GM04503 (cell line): ENCODE measurements at places on chromosomes 16 and 17.

- peak; percentile 58 for DNase-seq
Measured at GRCh38 chr17:32483451-32484019, 3.3 kb upstream of the CDK5R1 start.

DNA sequence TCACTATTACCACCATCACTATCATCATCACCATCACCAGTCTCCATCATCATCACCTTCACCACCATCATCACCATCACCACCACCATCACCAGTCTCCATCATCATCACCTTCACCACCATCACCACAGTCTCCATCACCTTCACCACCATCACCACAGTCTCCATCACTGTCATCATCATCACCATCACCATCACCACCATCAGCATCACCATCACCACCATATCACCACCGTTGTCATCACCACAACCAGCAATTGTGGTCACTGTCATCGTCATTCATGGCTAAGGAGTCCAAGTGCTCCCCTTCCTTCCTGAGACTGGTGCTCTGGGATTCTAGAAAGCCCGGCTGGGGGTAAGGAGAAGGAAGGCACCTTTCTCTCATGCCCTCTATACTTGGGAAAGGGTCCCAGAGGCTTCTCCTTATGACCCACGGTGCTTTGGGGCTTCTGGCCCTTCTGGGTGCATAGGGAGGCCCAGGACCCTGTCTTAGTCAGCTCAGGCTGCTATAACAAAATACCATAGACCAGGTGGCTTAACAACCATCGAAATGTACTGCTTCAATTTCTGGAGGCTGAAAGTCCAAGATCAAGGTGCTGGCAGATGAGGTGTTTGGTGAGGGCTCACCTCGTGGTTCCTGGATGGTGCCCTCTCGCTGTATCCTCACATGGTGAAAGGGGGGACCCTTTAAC, 93.4 kb upstream of the GSE1 start:
- DNase-seq = no peak

DNA sequence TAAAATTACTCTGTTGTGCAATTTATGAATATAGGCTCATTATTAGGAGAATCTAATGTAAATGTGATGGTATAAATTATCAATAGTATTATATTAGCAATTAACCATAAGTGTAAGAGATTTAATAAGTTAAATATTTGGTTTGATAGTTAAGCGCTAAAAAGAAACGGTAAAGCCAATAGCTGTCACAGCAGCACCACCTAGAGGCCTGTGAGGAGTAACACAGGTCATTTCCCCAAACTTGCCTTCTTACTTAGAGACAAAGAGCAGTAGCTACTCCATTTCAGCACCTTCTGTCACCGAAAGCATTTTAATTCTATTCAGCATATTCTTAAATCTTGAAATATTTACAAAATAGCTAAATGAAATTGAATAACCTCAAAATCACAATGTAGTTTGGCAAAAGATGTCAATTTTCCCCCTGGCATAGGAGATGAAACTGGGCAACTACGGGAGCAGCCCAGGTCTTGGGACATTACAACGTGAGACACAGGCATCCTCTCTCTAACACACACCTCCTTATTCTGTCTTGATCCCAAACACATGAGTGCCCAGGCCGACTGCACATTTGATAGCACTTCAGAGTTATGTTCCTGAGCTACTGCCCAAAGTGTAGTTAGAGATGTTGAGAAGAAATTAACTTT, 14.3 kb upstream of the DYNLRB2 start:
- no peak for DNase-seq

DNA sequence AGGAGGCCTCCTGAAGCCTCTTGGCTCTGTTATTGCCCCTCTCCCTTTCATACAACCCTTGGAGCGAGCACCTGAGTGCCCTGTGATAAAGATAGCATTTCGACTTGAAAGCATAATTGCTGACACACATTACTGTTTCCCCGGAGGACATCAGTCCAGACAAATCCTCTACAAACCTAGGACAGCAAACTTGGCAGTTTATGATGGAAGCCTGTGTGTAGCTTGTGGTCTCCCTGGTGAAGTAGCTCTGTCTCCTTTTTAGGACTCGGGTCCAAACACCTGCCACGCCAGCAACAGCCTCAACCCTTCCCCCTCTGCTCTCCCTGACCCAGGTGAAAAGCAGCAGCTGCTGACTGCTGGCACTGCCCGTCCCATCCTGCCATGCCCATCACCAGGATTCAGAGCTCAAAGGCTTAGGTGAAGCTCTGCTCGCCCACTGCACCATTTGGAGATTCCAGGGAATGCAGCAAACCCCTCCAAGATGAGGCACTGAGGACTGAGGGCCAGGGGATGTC, 55.9 kb downstream of the IRX6 start:
- no peak for DNase-seq

GRCh38 chr16:84434800-84435199, 66.5 kb downstream of the ATP2C2 start:
- no peak for DNase-seq

DNA sequence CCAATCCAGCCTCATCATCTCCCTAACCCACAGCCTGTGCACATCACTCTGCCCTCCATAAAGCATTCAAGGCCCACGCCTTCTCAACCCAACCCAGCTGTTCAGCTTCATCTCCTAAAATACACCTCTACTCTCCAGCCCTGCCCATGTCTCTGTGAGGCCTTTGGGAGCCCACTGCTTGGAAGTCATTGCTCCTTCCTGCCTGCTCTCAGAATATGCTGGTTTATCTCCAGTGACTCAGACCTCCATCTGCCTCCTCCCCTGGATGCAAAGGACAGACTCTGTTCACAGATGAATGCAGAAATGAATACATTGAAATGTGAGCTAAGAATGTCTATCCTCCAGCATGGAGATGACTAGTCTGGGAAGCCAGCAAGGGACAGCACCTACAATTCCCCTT, 19.0 kb downstream of the KCNG4 start:
- no peak for DNase-seq

DNA sequence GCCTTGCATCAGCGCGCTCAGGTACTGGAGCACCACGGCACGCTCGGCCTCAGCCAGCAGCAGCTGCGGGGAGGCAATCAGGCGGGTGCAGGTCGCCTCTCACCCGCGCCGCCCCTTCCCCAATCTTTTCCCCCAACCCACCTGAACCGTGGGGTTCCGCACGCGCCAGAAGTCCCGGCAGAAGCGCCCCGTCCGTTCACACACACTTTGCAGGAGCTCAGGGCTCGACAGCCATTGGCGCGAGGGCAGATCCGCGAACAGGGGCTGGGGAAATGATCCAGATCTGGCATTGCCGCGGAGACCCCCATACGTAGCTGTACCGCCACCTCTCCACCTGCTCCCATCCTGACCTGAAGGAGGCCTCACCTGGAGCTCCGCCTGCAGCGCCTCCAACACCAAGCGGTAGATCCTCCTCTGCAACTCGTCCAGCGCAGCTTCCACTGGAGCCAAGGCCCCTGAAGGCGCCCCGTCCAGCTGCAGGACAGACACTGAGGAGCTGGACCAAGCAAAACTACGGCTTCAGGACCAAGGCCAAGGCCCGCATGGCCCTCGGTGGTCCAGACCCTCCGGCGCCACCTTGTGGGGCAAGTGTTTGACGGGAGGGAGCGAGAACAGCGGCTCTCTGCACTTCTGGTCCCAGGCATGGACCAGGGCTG, 1.4 kb upstream of the MATCAP1 start:
- DNase-seq = peak; percentile 39

DNA sequence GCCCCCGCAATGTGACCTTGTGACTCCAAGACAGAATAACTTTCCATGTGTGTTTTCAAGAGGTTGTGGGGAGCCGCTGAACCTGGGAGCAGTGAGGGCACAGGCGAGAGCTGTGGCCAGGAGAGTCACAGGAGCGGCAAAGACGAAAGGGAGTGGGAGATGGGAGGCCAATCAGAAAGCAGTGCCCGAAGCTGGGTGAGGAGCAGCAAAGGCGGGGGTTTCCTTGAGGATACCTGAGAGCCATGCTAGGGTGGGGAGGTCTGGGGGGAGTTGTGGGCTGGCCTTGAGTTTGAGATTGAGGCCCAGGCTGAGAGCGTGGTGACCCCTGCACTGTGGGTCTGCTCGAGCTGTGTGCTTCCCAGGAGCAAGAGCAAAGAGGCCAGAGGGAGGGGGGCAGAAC, 23.2 kb upstream of the NPTX1 start:
- DNase-seq = no peak

DNA sequence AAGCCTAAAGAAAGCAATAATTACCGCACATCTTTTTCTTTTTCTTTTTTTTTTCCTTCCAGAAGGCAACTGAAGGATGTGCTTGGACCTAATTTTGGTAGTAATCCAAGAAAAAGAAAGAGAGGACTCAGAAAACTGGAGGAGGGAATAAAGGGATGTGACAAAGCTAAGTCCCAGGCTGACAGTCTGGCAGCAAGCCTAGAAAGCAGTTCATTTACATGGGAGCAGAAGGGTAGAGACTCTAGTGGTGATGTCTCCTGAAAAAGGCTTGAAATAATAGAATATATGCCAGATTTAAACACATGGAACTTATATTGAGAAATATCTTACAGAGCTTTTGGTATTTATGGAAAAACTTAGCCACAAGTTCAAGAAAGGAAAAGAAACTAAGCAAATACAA, 101.0 kb upstream of the SHISA6 start:
- DNase-seq = no peak

GRCh38 chr17:8692916-8693315, 51.7 kb downstream of the CCDC42 start:
- DNase-seq = no peak

DNA sequence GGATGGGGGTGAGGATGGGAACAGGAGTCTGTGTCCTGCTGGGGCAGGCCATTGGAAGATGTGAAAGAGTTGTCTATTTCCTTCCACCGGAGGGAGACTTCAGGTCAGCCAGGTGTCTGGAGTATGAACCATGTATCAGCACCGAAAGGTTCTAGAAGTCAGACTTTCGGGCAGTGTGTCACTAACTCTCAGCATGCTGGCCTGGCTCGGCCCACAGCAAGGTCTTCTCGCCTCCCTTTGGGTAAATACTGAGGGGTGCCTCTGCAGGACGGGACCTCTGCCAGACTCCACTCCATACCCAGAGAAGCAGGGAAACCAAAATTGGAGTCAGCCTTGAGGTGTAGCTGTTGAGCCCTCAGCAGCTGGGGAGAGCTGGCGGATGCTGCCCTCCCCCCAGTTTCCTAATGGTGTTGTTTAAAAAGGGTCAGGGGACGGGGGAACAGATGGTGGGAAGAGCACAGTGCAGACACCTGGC, 507 bp downstream of the CIITA start:
- no peak for DNase-seq

DNA sequence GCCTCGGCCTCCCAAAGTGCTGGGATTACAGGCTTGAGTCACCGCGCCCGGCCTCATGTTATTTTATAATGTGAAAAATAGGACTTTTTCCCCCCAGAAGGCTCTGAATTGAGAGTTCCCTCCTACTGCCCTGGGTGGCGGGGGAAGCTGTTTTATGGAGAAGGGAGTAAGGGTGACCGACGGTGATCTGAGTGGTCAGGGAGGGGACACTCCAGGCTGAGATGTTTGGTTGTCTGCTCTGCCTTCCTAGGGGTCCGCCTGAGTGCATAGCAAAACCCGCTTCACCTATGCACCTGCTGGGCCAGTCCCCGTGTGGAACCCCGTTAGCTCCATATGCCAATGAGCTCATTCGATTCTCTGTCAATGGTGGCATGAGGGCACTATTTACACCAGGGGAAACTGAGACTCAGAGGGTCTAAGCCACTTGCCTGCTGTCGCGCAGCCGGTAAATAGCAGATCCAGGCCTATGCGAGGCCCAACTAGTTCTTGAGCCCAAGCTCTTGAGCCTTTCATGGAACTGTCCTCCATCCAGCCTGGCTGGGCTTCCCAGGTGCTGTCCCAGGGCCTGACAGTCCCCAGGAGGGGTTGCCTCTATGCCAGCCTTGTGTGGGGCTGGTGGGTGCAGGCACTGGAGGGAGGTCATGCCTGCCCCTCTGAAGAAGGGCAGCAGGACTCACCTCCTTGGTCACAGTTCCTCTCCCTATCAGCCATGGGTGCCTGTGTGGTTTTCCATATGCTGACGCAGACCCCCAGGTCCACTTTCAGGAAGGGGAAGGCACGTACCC, 1.7 kb upstream of the GJD3 start:
- no peak for DNase-seq
